ENCODE measurements at places on chromosomes 4 and X. TPM values are rescaled to one million over a fixed set of nuclear protein-coding genes. Genes with fewer than 3 reads are reported as not detected.

DNA sequence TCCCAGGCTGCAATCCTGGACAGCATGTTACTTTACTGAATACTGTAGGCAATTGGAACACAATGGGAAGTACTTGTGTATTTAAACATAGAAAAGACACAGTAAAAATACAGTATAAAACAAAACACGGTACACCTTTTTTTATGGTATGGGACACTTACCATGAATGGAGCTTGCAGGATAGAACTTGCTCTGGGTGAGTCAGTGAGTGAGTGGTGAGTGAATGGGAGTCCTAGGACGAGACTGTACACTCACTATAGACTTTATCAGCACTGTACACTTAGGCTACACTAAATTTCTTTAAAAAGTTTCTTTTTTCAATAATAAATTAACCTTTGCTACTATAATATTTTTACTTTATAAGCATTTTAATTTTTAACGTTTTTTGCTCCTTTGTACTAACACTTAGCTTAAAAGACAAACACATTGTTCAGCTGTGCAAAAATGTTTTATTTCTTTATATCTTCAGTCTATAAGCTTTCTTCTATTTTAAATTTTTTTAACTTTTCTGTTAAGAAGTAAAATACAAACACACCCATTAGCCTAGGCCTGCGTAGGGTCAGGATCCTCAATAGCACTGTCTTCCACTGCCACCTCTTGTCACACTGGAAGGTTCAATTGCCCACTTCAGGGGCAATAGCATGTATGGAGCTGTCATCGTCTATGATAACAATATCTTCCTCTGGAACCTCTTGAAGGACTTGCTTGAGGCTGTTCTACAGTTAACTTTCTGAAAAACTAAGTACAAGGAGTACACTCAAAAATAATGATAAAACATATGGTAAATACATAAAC, 293.5 kb upstream of the FSTL5 start:
- DNase-seq = no peak

- no peak for DNase-seq
Observed at GRCh38 chr4:184536065-184536880, 61.9 kb upstream of the IRF2 start.

DNA sequence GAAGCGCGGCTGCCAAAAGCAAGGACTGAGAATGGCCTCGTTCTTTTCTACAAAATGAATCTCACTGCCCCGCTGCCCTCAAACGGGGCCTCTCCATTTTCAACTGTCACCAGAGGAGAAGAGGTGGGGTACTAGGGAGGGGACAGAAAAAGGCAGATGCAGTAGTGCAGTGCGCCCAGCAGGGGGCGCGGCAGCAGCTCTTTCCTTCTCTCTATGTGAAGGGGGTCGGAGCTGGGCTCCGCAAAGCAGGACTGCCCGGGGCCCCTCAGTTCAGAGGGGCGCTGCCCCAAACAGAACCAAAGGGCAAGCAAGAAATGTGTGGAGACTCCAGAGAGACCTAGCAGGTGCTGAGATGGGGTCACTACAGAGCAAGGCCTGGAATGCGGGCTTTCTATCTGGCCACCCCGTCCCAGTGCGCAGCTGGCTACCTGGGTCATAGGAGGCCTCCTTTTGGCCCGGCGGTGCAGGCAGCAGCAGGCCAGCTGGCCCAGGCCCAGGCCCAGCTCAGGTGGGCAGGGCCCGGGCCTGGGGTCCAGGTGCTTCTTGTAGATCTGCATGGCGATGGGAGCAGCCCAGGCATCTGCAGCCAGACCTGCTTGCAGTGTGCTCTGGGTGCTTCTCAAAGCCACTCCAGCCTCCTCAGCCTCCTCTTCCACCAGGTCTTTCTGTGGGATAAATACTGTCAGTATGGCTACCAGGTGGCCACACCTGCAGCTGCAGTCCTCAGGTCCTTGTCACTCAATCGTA, 5.9 kb downstream of the IRAK1 start:
- DNase-seq = peak; percentile 62

GRCh38 chr4:130361616-130362015, 1265.7 kb downstream of the C4orf33 start:
- no peak for DNase-seq

DNA sequence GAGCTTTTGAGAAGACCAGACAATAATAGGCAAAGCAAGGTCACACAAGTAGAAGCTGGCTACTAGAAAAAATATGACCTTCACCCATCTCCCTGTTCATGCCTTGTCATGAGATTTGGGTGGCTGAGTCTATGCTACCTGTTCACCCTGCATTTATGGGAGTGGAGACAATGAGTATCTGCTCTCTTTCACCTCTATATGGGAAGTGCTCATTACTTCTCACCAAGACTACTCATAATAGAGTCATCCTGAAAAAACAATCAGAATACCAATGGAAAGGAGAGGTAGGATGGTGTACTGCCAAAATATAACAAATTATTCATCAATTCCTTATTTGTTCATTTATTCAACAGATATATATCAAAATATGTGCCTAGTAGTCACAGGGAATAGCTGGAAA, 921.8 kb upstream of the INTU start:
- DNase-seq = no peak

DNA sequence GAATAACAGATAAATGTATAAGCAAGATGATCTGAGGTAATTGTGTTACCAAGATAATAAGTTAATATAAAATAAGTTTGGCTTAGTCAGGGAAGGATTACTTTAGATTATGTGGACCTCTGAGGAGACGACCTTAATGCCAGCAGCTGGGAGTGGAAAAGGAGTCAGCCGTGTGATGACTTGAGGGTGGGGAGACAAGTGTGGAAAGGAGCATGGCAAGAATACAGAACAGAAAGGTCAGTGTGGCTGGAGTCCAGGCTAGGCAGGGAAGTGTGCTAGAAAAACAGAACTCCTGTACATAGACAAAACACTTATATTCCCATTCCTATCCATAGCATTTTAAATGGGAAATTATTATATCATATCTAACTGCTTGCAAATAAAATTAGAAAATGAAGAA, 138.8 kb downstream of the PDLIM5 start:
- DNase-seq = no peak

DNA sequence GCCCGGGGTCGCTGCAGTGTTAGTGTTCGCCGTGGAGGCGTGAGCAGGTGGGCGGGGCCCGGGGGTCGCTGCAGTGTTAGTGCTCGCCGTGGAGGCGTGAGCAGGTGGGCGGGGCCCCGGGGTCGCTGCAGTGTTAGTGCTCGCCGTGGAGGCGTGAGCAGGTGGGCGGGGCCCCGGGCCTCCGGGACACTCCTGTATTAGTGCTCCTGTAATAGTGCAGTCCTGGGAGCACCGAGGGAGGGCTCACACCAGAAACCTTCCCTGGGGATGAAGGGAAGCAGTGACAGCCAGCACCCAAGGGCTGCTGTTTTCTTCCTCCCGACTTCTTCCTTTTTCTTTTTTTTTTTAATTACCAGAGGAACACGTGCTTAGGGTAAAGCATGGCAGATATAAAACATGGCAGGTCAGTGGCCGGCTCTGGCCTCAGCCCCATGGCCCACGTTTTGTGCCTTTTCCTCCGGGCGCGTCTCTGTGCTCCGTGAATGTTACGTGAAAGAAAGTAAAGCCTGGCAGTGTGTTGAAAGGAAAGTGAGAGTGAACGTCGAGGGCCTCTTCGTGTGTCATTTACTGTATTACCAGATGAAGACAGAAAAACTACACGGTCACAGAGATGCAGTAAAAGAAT, 42.0 kb downstream of the PCGF3 start:
- no peak for DNase-seq

DNA sequence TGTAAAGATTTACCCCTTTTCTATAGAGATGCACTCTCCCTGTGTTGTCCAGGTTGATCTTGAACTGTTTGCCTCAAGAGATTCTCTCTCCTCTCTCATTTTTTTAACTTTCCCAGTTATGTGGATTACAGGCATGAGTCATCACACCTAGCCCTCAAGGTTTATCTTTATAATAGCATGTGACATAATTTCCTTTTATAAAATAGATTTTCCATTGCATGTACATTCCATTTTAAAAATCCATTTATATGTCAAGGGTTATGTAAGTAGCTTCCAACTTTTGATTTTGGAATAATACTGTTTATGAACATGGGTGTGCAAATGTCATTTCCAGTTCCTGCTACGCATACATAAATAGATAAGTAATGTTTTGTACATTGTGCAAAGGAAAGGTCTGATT, 20.6 kb downstream of the ZNF721 start:
- DNase-seq = peak; percentile 26

DNA sequence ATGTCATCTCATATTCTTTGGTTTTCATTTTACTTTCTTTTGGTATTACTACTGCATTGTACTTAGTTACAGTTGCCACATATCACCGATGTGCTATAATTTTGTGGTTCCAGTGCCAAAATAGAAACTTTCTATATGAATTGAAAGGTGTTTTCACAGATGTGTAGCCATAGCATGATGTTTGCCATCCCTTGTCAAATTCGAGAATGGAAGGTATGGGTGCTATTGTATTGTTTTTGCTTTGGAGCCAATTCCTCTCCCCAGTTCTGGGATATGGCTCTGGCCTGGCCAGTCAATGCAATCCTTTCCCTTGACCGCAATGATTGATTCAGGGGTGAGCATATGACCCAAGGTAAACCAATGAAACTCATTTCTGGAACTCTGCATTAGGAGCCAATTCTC, 86.2 kb upstream of the RPS6KA3 start:
- no peak for DNase-seq

- DNase-seq = no peak
Observed at GRCh38 chr4:122577189-122577553, 43.7 kb downstream of the IL21 start.

GRCh38 chr4:149933883-149934282, 118.2 kb upstream of the IQCM start:
- no peak for DNase-seq

Gene SH3D19
- total RNA-seq = 36.3 TPM

Gene HTN3
- not detected for total RNA-seq
